ENCODE measurements at places on chromosomes 6 and 20.

DNA sequence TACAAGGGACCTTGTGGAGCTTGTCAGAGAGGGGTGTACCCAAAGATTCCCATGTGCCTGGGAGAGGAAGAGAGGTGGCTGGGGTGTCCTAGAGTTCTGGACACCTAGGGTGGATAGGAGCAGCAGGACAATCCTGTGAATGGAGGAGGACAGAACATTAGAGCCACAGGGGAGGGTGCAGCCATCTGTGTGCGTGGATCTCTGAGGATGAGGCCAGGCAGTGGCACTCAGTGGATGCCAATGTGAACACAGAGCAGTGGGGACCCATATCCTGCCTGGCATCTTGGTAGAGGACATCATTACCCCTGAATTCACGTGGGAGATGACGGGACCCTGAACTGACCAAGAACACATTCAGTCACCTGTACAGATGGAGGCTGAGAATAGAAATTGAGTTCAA lies 205.3 kb downstream of the CD83 start:
- DNase-seq = no peak

DNA sequence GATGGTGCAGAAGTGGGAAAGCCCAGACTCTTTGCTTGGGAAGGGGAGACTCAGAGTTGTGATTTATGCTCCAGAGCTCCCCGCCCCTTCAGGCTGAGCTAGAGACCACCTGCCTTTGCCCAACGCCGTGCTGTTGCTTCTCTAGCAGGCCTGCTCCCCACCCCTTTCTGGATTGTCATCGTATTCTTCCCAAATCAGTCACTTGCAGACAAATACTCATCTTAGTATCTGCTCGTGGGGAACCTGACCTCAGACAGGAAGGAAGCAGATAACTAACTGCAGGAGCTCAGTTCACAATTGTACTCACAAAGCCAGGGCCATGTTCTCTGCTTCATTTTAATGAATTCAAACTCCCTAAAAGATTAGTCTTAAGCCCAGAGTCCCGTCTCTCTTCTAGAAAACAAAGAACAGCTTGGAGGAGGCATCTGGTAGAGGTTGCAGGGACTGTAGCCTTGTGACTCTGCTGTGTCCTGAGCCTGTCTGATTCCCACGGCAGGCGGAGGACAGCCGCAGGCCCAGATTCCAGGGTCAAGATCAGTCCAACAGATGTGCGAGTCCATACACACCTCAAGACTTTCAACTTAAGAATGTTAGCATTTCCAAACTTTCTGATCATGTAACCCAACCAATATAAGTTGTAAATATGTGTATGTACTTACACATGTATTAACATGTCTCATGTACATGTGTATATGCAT lies 57.2 kb upstream of the GGTLC1 start:
- DNase-seq = no peak

DNA sequence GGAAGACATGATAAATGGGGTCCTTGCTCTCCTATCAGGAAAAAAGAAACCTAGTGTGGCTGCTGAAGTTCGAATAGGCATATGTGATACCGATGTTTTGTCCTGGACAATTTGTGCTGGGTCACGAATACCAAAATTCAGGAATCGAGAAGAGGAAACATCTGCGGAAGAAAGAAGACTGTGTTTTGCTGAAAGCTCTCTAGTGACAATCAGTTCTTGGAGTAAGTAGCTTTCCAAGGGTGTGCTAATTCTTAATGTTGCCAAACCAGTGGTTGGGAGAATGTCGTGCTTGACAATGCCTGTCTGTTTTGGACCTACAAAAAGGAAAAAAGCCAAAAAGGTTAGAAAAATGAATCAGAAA lies 956.1 kb downstream of the PHF3 start:
- DNase-seq = no peak

DNA sequence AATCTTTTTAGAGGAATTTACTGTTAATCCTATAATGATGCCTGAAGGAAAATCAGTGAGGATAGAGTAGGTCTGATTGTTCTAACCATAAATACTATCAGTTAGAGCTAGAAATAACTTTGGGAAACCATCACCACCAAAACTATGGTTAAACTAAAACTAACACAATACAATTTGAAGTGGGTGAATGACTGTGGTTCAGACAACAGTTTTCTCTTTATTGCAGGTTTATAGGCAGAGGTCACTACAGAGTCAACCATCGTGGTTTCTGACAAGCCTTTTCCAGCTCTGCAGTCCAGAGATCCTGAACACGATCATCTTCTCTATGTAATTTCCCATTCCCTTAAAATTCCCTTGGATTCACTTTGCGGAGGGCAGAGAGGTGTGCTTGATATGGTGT lies 134.3 kb downstream of the IBTK start:
- no peak for DNase-seq

GRCh38 chr6:30828027-30828962 lies 56.0 kb upstream of the DDR1 start:
- DNase-seq = peak; percentile 89

DNA sequence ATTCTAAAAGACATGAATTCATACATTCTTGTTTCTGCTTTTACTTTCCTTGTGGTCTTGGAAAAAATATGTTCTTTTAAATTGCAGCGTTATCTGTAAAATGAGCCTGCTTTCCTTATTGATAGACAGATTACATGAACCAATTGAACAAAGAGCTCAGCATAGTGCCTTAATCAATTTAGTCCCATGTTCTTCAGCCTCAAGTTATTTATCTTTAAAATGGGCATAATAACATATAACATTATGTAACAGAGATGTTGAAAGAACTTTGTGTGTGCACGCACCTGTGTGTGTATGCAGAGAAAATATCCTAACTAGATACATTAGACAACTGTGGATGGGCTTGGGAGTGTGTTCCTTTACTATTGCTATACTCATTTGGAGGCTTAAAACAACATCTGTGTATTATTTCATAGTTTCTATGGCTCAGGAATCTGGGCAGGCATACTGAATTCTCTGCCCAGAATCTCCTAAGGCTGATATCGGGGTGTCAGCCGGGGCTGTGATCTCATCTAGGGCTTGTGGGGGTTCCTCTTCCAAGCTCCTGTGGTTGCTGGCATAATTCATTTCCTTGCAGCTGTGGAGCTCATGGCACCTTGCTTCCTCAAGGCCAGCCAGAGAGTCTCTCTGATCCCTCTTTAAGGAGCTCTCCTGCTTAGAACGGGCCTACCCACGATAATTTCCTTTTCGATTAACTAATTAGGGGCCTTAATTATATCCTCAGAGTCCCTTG lies 194.1 kb downstream of the ARID1B start:
- no peak for DNase-seq

DNA sequence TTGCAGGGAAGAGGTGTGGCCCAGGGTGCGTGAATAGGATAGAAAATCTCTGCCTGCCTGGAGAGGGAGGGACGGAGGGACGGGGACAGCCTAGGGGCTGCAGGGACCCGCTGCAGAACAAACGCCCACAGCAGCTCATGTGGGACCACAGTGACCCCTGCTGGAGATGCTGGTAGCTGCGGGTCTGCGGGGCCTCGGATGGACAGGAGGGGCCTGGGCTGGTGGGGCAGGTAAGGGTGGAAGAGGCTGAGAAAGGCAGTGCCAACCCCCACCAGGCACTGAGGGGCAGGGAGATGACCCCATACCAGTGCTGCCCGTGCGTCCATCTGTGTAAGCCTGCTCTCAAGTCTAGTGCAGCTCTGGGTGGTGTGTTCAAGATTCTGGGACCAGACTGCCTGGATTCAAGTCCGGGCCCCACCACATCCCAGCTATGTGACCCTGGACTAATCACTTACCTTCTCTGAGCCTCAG lies 39.4 kb downstream of the KIAA1755 start:
- DNase-seq = peak; percentile 54

DNA sequence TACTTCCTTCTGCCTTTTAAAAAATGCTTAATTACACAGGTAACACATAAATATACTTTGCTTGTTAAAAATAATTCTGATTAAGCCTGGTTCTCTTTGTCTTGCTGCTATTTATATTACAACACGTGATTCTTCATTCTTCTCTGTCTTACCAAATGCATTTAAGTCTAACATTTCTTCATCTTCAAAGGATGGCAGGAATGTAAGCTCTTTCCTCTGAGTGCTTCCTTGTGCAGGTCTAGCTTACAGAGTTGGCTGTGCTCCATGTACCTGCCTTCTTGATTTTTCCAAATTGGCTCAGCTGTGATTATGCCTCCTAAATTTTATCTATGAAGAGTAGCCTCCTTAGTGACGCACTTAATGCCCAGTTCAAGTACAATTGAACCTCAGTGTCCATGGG lies 44.4 kb downstream of the RNF144B start:
- peak; percentile 41 for DNase-seq
